ENCODE measurements at places on chromosomes 16 and 17.

DNA sequence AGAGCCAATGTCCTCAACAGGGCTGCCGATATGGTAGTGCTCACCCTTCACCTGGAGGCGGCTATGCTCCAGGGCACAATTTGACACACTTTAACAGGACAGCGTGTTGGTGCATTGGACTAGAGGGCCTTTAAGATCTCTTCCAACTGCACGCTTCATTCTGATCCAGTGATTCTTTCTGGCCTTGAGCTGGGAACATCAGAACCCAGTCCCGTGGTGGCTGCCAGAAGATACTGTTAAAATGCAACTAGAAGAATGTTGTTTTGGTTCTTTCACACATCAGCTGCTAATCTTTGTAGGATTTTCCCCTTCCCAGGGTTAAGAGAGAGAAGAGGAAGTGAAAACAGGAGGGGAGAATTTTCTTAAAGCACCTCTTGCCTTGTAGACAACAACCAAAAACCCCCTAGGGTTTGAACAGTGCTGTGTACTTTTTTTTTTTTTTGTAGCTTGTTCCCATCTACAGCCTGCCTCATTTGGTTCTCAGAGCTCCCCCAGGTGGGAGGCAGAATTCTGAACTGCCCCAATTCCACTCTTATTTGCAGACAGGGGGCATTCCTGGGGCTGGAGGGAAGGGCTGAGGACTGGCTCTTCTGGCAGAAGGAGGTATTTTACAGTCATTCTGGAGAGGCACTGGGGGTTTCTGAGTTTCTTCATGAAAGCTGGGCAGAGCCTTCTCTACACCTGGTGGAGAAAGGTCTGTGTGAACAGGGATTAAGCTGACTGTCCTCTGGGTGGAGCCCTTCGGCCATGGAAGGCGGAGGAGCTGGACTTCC, 32.4 kb downstream of the SMARCE1 start:
- DNase-seq: peak; percentile 19

GRCh38 chr16:50961952-50962351, 189.1 kb downstream of the SALL1 start:
- DNase-seq: no peak

- peak; percentile 61 for DNase-seq
Observed at GRCh38 chr16:60107437-60107836, 1373.3 kb upstream of the GOT2 start.

- peak; percentile 94 for DNase-seq
Observed at GRCh38 chr16:55480228-55480655, 1.2 kb downstream of the MMP2 start.

GRCh38 chr16:89369266-89369895, 121.0 kb downstream of the ANKRD11 start:
- DNase-seq: no peak

DNA sequence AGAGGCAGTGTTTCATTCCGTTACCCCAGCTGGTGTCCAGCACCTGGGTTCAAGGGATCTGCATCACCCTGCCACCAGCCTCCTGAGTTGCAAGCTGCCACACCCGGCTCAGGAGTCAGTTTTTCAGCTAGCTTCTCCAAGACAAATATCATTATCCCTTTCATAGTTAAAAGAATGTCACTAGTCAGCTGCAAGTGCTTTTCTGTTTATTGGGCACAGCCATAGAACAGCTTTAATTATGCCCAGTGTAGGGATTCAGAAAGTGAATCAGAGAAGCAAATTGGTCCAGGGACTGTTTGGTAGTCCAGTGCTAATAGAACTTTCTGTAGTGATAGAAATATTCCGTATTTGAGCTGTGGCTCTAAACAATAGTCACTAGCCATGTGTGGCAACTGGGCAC, 2.9 kb upstream of the AOC3 start:
- no peak for DNase-seq

GRCh38 chr16:85027349-85027957, at the start of gene KIAA0513:
TSS of gene KIAA0513 (plus strand) at chr16:85027795. CDS start at chr16:85067072, 39,277 bp downstream.
- DNase-seq: peak; percentile 92

Data from fibroblast of upper back skin (primary cell).